NCI-H1105 (cell line): ENCODE measurements at places on chromosomes 6 and 20.

DNA sequence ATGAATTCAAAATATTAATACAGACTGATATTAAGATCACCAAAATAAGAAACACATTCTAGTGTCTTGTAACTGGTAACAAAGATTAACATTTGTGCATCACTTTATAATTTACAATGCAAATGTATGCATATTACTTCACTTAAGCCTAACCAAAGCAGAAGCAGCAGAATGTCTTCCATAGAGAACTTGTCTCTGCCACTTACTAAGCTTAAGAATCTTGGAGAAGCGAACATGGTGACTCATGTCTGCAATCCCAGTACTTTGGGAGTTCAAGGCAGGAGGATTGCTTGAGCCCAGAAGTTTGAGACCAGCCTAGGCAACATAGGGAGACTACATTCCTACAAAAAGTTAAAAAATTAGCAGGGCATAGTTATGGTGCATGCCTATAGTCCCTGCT lies 18.8 kb downstream of the AK9 start:
- DNase-seq, result no peak

DNA sequence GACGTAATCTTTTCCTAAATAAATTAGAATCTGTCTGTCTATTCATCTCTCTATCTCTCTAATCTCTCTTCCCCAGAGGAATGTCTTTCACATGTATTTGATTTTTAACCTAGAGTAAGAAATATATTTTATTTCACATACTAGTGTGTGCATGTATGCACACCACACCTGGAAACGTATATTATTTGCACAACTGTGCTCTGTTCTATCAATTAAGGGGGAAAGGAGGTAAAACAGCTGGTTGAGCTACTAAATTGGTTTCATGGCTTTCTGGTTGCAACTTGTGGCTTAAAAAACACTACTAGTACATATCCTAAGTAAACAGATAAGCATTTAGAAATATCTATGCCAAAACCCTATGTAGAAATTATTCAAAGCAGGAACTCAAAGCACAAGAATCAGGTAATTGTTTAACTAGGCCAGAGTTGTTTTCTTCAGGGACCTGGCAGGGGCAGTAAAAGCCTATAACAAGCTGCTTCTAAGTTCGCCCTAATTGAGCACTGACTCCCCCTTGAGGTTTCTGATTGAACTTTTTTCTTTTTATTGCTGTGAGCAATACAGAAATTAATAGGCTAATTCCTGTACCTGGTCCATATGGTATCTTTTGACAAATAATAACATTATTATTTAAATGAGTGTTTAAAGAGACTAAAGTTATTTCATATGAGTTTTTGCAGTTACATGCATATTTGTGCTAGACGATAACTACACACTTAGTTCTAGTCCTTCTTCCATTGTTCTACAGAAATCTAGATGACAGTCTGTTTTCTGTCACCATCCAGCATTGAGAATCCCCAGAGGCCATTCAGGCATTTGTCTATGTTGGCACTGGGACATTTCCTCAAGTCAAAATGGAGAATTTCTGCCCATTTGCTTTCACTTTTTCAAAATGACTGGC lies 88.6 kb downstream of the MCHR2 start:
- peak; percentile 65 for DNase-seq

- DNase-seq, result no peak
These were observed 75.4 kb downstream of the RPP40 start for GRCh38 chr6:4928426-4928825.

- no peak for DNase-seq
These were observed 512.8 kb upstream of the CHD6 start for GRCh38 chr20:42130810-42131596.

DNA sequence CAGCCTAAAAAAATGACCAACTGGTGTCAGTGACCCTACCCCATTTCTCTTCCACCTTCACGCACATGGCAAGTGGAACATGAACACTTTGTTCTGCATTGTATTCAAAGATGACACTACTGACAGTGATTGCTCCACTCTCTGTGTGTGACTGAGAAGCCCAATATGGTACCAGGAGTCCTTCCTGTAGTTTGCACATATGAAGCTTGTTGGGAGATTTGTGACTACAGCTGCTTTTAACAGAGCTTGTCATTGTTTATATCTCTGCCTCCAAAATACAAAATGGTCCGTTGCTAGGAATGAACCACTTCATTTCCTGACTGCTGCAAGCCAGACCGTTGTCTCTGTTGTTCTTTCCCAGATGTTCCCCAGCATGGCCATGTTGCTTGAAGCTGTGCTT lies 140.3 kb upstream of the TCF21 start:
- no peak for DNase-seq

- DNase-seq, result no peak
These were observed 401.2 kb downstream of the THBS2 start for GRCh38 chr6:168852376-168852884.

- no peak for DNase-seq
These were observed 193.0 kb downstream of the FOXC1 start for GRCh38 chr6:1802491-1803395.

GRCh38 chr20:48596334-48596898 lies 231.4 kb downstream of the PREX1 start:
- no peak for DNase-seq

- no peak for DNase-seq
These were observed 59.9 kb downstream of the DTD1 start for GRCh38 chr20:18647777-18648176.

GRCh38 chr6:93423542-93423941 lies 4.2 kb upstream of the EPHA7 start:
- peak; percentile 66 for DNase-seq

- DNase-seq, result no peak
These were observed 480.8 kb upstream of the IMPG1 start for GRCh38 chr6:76553256-76553655.

- no peak for DNase-seq
These were observed 618.6 kb upstream of the FLRT3 start for GRCh38 chr20:14956026-14956425.

DNA sequence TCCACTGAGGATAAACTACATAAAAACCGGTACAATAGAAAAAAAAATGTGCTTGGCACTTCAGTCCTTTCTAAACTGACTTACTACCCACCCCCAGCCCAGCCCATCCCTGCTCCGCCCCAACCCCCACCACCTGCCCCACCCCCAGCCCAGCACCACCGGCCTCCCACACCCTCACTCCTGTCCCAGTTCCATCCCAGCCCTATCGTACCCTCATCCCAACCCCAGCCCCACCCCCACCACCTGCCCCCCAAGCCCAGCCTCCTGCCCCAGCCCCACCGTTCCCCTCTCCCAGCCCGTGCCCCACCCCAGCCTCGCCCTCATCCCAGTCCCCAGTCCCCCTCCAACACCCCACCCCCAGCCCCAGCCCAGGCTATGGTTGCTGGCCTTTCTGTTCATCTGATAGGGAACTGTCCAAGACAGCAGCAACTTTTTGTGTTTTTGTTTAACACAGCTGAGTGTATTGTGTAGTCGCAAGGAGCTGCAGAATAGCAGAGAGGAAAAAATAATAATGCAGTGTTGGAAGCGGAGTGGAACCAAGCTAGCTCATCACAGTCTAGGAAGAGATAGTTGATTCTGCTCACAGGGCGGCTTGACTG lies 61.9 kb downstream of the SASH1 start:
- DNase-seq, result no peak

DNA sequence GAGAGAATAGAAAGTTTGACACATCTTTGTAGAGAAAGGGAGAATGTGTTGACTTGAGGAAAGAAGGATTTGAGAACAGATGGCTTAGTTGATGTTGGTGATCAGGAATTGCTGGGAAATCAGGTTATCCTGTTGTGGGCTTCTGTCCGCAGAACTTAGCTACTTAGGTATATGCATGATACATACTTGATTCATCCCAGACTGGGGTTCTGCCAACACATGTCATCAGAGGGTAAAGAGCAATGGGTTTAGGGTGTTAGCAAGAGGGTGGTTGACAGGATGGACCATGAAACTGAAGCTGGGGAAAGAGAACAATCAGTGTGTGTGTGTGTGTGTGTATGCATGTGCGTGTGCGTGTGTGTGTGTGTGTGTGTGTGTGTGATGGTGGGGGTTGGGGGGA lies 50.6 kb upstream of the NELFCD start:
- no peak for DNase-seq

DNA sequence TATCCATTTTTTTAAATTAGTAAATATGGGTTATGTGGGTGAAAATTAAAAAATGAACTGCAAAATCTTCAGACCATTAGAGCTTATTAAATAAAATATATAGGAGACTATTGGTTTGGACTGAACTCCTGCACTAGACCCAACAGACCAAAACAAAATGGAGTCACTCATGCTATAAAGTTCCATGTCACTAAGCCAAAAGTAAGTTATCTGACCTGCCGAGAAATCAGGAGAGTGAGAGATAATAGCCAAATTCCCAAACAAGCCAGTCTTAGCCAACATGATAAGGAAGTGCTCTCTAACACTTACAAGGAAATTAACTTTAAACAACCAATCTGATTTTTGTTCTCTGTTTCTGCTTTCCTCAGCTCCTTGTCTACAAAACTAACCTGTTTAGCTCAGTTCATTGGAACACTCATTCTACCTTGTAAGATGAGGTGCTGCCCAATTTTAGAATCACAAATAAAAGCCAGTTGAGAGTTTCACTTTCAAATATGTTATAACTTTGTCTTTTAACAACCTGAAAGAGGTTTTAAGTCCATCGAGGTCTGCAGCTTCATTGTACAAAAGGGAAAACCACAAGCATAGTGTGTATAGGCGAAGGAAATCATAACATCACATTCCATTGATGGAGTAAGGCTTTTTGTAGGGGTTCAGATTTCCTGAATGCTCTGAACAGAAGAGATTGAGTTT lies 220.5 kb downstream of the TENT5A start:
- DNase-seq, result no peak

- DNase-seq, result no peak
These were observed 1123.5 kb upstream of the MAP3K7 start for GRCh38 chr6:91710342-91710741.

DNA sequence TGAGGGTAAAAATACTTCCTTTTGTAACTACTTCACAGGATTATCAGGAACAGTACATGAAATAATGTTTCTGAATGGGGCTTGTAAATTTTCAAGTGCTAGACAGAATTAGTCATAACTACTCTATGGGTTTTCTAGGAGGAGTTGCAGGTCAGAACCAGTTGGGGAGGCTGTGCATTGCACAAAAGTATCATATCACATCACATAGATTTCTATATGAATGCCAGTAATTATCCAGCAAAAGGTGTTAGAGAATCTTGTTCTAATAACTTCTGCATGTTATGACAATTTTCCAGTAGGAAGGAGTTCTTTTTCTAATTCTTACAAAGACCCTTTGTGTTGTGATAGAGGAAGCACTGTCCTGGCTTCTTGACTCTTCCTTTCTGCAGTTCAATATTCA lies 551.6 kb downstream of the COL12A1 start:
- no peak for DNase-seq

DNA sequence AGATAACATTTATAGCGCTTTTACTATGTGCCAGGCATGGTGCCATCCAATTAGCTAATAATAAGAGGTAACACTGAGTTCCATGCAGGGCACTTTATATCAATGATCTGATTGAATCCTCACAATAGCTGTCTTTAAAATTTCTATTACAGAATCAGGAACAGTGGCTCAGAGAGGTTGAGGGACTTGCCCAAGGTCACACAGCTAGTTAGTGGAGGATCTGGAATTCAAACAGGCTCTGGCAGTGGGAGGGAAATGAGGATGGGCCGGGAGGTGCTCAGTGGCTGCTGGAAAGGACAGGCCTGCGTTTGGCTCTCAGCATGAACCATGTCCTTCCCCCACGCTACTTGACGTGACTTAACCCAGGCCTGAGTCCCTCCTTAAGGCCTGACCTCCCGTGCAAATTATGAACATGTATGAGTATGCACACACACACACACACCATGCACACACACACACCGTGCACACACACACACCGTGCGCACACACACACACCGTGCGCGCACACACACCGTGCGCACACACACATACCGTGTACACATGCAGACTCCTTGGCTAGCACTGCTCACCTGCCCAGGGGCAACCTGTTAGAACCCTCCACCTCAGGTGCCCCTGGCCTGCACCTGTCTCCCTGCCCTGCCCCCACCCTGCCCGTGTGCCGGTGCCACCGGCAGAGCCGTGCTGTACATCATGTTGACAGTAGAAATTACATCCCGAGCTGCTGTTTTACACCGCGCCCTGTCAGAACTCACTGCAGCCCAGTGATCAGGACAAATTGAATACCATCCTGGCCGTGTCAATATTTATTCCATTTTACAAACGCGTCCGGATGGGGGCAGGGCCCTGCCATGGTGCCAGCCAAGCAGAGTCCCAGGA lies 43.7 kb downstream of the CDH22 start:
- DNase-seq, result peak; percentile 63

GRCh38 chr6:80988892-80989291 lies 763.6 kb downstream of the TENT5A start:
- DNase-seq, result no peak

GRCh38 chr6:43817192-43817591 lies 47.2 kb downstream of the VEGFA start:
- no peak for DNase-seq

DNA sequence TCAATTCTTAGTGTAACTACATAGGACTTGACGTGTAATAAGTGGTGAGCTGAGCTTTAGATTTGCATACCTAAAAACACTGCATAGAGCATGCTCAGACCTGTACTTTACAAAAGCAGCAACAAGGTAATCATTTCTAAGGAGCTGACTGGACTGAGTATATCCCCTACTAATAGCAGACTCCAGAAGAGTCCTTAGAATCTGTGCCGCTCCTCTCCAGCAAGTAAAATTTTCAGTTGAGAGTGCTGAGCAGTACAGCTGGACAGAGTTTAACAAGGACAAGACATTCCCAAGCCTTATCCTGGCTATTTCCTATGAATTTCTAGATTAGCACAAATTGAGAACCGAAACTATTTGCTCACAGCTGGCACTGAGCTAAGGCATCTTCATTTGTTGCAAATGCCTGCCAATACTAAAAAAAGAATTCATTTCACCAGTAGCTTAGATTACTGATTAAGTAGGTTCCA lies 26.1 kb upstream of the KLHL31 start:
- DNase-seq, result peak; percentile 32

- DNase-seq, result no peak
These were observed 155.4 kb downstream of the RFPL4B start for GRCh38 chr6:112502351-112503090.

- DNase-seq, result no peak
These were observed 20.7 kb upstream of the DCDC2 start for GRCh38 chr6:24378473-24379097.

- DNase-seq, result peak; percentile 68
These were observed 21.9 kb upstream of the RREB1 start for GRCh38 chr6:7085911-7086310.

- no peak for DNase-seq
These were observed 25.5 kb upstream of the ADTRP start for GRCh38 chr6:11804135-11804534.

DNA sequence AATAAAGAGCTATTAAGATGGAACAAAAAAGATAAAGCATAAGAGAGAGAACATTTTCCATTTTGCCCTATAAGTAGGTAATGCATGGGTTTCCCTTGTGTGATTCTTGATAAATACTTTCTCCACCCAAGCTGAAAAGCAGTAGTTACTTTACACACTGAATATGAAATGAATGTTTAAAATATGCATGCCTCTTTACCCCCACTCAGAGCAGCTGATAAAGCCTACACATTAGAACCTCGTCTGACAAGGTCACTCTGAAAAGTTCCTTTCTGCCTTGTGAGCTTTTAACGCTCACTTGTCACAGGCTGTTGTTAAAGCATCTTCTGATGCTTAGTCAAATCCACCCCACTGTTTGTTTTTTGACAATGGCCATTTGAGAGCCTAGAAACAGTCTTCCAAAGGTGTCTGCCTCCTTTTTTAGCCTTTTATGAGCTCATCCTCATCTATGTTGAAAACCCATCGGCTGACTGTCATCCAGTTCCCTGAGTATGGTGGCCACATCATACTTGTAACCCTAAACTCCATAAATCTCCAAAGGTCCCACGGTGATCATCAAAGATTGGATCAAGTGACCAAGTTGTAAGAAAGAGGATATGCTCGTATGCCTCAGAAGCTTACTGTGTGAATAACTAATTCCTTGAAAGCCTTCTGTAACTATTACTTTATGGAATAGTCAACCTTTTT lies 102.8 kb downstream of the ATXN1 start:
- DNase-seq, result no peak
